ENCODE measurements at places on chromosomes 12 and 14. TPM values are rescaled to one million over a fixed set of nuclear protein-coding genes. Genes with fewer than 3 reads are reported as not detected.

The GLI1 gene
- 2.9 TPM for total RNA-seq

The RNASE3 gene
- total RNA-seq, result not detected

DNA sequence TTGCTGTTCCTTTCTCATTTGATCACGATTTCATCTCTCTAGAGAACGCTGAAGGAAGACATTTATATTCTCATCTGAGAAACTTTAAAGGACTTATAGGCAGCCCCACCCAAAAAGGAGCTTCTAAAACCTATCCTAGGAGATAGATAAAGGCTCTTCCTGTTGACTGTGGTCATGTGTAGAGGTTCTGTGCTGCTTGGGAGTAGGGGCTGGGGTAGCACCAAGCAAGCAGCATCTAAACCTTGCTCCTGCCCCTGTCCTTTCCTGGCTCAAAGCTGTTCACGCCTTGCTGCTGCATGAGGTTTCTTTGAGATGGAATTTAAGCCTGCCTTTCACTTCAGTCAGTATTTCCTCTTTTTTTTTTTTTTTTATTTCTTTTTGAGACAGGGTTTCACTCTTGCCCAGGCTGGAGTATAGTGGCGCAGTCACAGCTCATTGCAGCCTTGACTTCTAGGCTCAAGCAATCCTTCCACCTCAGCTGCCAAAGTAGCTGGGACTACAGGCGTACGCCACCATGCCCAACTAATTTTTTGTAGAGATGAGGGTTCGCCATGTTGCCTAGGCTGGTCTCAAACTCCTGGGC lies 41.4 kb downstream of the RAB35 start:
- DNase-seq, result no peak
- no peaks in the 10 kb centered on the region for H3K36me3 ChIP-seq
- H3K4me3 ChIP-seq, result no peak overlapping the region
- H3K4me1 ChIP-seq, result no peaks in the 10 kb centered on the region
- no peaks in the 10 kb centered on the region for H3K27me3 ChIP-seq
- no peak overlapping the region for H3K27ac ChIP-seq

DNA sequence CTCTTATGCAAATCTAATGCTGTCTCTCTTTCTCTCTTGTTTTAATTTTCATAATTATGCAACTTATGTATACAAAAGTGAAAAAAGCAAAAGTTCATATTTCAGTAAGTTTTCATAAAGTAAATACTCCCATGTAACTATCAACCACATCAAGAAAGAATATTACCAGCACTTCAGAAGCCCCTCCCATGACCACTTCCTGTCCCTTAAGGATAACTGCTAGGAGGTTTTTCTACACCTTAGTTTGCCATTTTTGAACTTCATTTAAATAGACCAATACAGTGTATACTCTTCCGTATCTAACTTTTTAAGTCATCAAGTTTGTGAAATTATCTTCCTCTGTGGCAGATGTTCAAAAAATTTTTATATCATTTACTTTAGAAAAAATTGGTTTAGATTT lies 547 bp upstream of the OR4K15 start:
- no peak overlapping the region for H3K27ac ChIP-seq
- DNase-seq, result no peak
- H3K4me3 ChIP-seq, result no peak overlapping the region
- no peaks in the 10 kb centered on the region for H3K4me1 ChIP-seq
- no peaks in the 10 kb centered on the region for H3K27me3 ChIP-seq

The ERH gene
- 64.3 TPM for total RNA-seq

The C12orf50 gene
- 0.13 TPM for total RNA-seq

The CMA1 gene
- 0.69 TPM for total RNA-seq

The OR11G2 gene
- total RNA-seq, result not detected

The CELA1 gene
- not detected for total RNA-seq

The FAM181A gene
- not detected for total RNA-seq

DNA sequence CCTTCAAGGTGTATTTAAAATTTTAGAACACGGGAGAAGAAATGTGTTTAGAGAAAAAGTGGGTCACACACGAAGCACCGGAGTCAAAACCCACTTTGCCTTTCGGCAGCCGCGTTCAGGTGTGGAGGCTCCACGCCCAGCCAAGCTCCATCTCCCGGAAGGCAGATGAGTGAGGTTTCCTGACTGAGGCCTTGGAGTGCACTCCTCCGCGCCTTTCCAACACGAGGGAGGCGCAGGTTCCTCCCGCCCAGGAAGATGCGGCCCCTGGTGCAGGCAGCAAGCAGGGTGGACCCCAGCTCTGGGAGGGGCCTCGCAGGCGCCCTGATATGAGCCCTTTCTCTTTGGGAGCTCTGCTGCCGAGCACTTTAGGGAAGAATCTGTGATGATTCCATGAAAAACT lies 22.5 kb downstream of the MTA1 start:
- no peaks in the 10 kb centered on the region for H3K36me3 ChIP-seq
- H3K4me3 ChIP-seq, result no peak overlapping the region
- H3K27me3 ChIP-seq, result no peaks in the 10 kb centered on the region
- no peak overlapping the region for H3K27ac ChIP-seq
- H3K4me1 ChIP-seq, result peaks cover 2% of the 10 kb centered on the region

The CABP1 gene
- 0.36 TPM for total RNA-seq

DNA sequence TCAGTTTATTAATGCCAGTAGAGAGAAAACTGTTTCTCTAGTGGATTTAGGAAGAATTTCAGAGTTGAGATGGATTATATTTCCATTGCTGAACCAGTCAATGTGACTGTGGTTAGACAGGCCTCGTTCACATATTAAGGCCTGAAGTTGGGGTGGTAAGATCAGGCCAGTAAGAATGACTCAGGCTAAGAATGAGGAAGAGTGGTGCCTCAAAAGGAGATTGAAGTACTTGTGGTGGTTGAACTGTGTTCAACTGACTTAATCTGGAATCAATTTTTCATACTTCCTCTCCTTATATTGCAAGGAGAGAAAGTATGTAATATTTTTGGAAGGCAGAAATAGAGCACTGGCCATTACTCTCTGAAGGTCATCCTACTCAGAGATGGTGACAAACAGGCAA lies 37.8 kb upstream of the ATF7IP start:
- no peaks in the 10 kb centered on the region for H3K4me1 ChIP-seq
- H3K36me3 ChIP-seq, result no peaks in the 10 kb centered on the region
- H3K27me3 ChIP-seq, result no peaks in the 10 kb centered on the region

- H3K4me1 ChIP-seq, result no peaks in the 10 kb centered on the region
- no peak for DNase-seq
- H3K27me3 ChIP-seq, result no peaks in the 10 kb centered on the region
Measured at GRCh38 chr12:81502912-81503695, 256.0 kb downstream of the PPFIA2 start.

The CAPZA3 gene
- not detected for total RNA-seq

GRCh38 chr14:24705840-24706239 lies 71.8 kb upstream of the GZMB start:
- no peak for DNase-seq
- H3K36me3 ChIP-seq, result no peaks in the 10 kb centered on the region
- no peak overlapping the region for H3K27ac ChIP-seq
- no peaks in the 10 kb centered on the region for H3K27me3 ChIP-seq
- H3K4me3 ChIP-seq, result no peak overlapping the region

- no peak overlapping the region for H3K27ac ChIP-seq
- DNase-seq, result no peak
- H3K4me3 ChIP-seq, result no peak overlapping the region
Measured at GRCh38 chr14:54837508-54838149, 65.0 kb downstream of the GCH1 start.

DNA sequence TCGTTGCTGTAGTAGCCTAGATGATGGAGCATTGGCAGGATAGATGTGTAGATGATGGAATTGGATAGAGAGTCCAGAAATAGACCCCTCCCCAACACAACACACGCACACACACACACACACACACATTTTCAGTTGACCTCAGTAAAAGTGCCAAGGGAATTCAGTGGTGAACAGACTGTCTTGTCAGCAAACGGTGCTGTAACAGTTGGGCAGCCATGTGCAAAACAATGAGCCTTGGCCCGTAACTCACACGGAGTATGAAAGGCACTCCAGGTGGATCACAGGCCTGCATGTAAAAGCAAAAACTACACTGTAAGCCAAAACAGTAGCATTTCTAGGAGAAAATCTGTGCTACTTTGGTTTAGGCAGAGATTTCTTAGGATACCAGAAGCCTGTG lies 87.8 kb downstream of the DDX51 start:
- no peaks in the 10 kb centered on the region for H3K4me1 ChIP-seq
- H3K27ac ChIP-seq, result no peak overlapping the region
- H3K27me3 ChIP-seq, result no peaks in the 10 kb centered on the region
- H3K4me3 ChIP-seq, result no peak overlapping the region
- no peaks in the 10 kb centered on the region for H3K36me3 ChIP-seq

DNA sequence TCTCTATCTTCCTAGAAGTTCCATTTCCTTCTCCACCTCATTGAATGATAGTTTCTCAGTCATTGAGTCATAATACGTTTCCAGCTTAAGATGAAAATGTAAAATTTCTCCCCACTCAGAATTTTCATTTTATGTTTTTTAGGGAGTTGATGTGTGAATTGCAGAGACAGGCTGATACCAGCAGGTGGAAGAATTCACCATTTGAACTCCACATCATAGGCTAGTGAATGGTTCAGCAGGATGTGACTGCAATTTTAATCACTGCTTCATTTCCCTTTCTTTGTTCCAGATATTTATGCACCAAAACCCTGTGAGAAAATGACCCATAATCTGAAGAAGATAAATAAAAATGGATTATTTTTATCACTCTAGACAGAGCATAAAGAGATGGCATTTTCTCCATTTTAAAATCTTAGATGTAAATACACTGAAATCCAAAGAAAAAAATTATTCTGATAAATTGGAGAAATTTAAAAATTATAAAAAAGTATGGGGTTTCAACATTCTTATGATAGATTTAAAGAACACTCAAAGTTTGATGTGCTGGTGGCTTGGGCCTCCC lies 10.6 kb upstream of the PYGL start:
- H3K36me3 ChIP-seq, result no peaks in the 10 kb centered on the region
- H3K27ac ChIP-seq, result no peak overlapping the region
- H3K4me3 ChIP-seq, result no peak overlapping the region

DNA sequence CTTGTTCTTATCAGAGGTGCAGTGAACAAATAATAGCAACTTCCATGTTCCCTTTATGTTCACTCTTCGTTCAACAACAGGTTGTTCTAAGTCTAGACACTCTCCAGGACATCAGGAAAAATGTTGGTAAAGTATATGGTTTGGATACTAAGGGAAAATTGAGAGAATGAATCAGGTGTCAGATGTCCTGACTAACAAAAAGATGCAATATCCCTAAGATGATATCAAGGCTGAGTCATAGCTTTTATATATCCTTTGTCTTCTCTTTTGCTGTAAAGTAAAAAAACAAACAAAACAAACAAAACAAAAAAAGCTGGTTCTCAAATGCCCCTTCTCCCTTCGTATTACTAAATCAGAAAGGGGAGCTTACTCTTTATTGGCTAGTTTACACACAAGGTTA lies 11.1 kb downstream of the GLIPR1L1 start:
- no peaks in the 10 kb centered on the region for H3K4me1 ChIP-seq
- DNase-seq, result no peak
- no peak overlapping the region for H3K4me3 ChIP-seq
- H3K27ac ChIP-seq, result no peak overlapping the region

DNA sequence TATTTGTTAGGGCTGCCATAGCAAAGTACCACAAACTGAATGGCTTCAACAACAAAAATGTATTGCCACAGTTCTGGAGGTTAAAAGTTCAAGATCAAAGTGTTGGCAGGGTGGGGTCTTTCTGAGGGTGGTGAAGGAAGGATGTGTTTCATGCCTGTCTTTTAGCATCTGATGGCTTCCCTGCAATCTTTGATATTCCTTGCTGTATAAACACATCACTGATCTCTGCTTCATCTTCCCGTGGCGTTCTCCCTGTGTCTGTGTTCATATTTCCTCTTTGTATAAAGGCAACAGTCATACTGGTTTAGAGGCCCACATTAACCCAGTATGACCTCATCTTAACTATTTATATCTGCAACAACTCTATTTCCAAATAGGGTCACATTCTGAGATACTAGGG lies 167.5 kb downstream of the BTG1 start:
- no peaks in the 10 kb centered on the region for H3K36me3 ChIP-seq
- peaks cover 1% of the 10 kb centered on the region for H3K4me1 ChIP-seq
- H3K27ac ChIP-seq, result no peak overlapping the region
- DNase-seq, result no peak

The SYT1 gene
- 11.6 TPM for total RNA-seq

The RTL1 gene
- total RNA-seq, result 0.53 TPM

- no peak overlapping the region for H3K27ac ChIP-seq
- no peak overlapping the region for H3K4me3 ChIP-seq
- H3K27me3 ChIP-seq, result no peaks in the 10 kb centered on the region
- DNase-seq, result no peak
- H3K4me1 ChIP-seq, result peaks cover 4% of the 10 kb centered on the region
- H3K36me3 ChIP-seq, result no peaks in the 10 kb centered on the region
Measured at GRCh38 chr12:116376354-116377193, 99.1 kb upstream of the MED13L start.

DNA sequence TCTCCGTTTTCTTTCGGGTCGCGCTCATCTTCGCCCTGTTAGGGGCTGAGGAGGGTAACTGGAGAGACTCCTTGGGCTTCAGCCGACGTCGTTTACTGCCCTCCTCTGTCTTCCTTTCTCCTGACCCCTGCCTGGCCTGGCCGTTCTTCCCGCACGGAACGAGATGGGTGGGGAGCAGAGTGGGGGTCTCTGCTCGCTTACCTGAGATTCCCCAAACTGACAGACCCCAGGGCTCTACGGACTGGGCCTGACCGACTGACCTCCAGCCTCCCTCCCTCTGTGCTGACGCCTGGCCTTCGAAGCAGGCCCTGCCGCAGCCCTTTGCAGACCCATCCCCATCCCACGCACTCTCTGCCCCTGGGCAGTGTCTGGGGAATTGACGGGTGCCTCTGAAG lies 439 bp downstream of the GOLGA5 start:
- peaks cover 6% of the 10 kb centered on the region for H3K4me1 ChIP-seq
- H3K4me3 ChIP-seq, result peak overlapping the region; percentile 82
- no peaks in the 10 kb centered on the region for H3K36me3 ChIP-seq
- DNase-seq, result no peak
- no peaks in the 10 kb centered on the region for H3K27me3 ChIP-seq
- H3K27ac ChIP-seq, result no peak overlapping the region

- DNase-seq, result peak; percentile 26
- peak overlapping the region; percentile 28 for H3K27ac ChIP-seq
- peaks cover 3% of the 10 kb centered on the region for H3K4me1 ChIP-seq
- H3K27me3 ChIP-seq, result no peaks in the 10 kb centered on the region
- H3K4me3 ChIP-seq, result no peak overlapping the region
Measured at GRCh38 chr12:67354322-67354721, 85.2 kb downstream of the CAND1 start.

DNA sequence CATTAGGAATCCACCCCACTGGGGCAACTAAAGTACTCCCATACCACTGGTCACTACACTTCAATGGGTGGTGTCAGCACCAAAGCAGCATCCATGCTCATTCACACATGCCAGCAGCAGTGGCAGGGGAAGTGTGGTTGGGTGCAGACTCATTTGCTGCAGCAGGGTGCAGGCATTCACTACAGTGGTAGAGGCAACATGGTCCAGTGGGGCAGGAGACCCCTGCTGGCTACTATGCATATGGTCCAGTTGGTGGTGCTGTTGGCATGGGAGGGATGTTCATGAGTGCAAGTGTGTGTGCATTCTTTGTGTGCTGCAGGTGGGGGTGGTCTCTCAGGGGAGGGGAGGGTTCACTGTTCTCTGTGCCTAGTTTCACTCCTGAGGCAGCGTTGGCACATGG lies 908.4 kb upstream of the NOVA1 start:
- no peaks in the 10 kb centered on the region for H3K36me3 ChIP-seq
- no peaks in the 10 kb centered on the region for H3K4me1 ChIP-seq
- H3K27me3 ChIP-seq, result no peaks in the 10 kb centered on the region

The KIF26A gene
- total RNA-seq, result 6.4 TPM
